ENCODE measurements at places on chromosomes 1 and 21.
A peak's percentile ranks its signal among the peaks of the same experiment; 100 is the strongest.

- DNase-seq = no peak
Measured at GRCh38 chr1:227887697-227888403, 59.9 kb downstream of the WNT9A start.

DNA sequence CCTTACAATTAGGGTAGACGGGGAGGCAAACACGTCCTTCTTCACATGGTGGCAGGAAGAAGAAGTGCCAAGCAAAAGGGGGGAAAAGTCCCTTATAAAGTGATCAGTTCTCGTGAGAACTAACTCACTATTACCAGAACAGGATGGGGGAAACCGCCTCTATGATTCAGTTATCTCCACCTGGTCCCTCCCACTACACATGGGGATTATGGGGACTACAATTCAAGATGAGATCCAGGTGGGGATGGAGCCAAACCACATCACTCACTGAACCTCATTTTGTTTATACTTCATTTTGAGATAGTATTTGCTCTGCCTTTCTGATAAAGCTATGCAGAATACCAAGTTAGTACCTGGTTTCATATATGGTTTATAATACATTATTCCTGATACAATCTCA, 26.5 kb downstream of the APP start:
- no peak for DNase-seq

- DNase-seq = no peak
Measured at GRCh38 chr1:160541622-160542302, 18.7 kb upstream of the SLAMF6 start.

DNA sequence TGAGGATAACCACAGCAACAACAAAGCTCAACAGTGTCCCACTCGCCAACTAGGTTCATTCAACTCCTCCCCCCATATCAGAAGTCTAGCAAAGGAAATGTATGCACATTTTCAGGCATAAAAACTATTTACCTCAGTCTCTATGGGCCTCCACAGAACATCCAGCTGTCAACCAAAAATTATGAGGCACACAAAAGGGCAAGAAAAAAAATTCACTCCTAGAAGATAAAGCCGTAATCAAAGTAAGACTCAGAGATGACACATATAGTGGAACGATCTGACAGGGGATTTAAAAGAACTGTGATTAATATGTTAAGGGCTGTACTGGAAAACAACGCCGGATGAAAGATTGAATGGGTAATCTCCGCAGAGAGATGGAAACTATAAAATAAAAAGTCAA, 158.7 kb downstream of the NTPCR start:
- no peak for DNase-seq

GRCh38 chr1:168054117-168054516, 82.6 kb downstream of the GPR161 start:
- DNase-seq = no peak

DNA sequence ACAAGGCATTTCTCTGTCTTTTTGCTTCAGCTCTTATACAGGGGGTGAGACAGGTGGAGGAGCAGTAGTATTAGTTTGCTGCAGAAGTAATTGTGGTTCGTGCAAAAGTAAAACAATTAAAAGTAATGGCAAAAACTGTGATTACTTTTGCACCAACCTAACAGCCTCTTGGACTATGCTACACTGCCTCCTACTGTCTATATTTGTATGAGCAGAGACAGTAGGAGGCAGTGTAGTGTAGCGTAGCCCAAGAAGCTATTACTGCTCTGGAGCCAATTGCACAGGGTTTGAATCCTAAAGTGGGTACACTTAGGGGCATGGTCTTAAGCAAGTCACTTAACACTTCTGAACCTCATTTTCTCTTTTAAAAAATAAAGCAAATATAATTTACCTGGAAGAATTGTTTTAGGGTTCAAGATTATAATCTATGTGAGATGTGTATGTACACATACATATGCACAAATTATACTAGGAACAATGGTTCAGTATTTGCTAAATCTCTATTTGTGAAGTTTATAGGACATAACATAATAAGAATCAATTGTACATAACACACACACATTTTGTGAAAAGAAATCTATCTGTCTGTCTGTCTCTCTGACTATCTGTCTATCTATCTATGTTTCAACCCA, 103.8 kb downstream of the BRINP3 start:
- no peak for DNase-seq

DNA sequence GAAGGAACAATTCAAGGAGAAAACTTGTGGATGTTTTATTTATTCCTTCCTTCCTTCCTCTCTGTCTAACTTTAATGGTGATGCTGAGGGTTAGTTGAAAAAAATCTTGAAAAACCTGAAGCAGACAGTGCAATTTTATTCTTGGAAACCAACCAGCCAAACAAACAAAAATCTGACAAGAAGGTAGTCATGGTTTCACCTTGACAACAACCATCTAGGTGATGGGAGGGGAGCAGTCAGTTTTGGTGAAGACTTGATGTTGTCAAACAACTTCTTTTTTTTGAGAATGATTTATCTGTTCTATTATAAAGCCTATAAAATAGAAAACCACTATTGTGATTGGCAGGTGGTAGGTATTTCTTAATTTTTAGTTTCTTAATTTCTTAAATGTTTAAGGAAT, 92.4 kb upstream of the GPR88 start:
- no peak for DNase-seq

DNA sequence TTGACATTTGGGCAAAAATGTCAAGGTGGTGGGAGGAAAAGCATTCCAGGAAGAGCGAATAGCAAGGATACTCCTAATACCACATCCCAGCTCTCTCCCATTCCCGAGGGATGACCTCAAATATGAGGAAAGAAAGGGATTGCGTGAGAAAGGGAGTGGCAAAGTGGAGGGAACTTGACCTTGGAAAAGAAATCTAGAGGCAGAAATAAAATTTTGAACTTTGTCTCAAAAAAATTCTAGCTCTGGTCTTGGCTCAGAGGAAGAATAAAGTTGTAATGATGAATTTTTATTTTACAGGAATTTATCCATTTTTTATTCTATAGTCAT, 127.8 kb downstream of the TBX19 start:
- DNase-seq = no peak

- no peak for DNase-seq
Measured at GRCh38 chr1:222251847-222252246, 296.1 kb downstream of the HHIPL2 start.

GRCh38 chr1:42328047-42328625, 6.9 kb downstream of the FOXJ3 start:
- no peak for DNase-seq

GRCh38 chr1:233689017-233689747, 75.3 kb downstream of the KCNK1 start:
- no peak for DNase-seq

GRCh38 chr1:207459008-207459407, 4.9 kb downstream of the CR2 start:
- DNase-seq = no peak

- DNase-seq = no peak
Measured at GRCh38 chr1:154861607-154862094, 8.4 kb downstream of the KCNN3 start.

GRCh38 chr1:247370786-247371732, 39.4 kb upstream of the ZNF496 start:
- no peak for DNase-seq

DNA sequence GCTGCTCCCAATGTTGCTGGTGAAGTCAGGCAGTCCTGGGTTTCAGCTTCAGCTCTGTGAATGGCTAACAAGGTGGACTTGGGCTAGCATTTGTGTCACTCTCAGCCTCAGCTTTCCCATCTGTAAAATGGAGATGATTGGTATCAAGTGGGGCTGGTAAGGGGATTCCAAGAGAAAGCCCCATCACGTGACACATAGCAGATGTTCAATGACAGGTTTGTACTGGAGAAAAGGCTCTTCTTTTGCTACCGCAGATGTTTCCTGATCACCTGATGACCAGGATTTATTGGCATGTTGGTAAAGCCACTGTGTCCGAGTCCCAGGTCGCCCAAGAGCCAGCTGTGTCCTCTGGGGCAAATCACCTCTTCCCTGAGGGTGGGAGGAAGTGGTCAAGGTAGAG, 335.0 kb downstream of the MATN1 start:
- no peak for DNase-seq

GRCh38 chr1:222084996-222085395, 343.1 kb upstream of the DUSP10 start:
- no peak for DNase-seq

- no peak for DNase-seq
Measured at GRCh38 chr1:3399732-3400131, 54.7 kb upstream of the ARHGEF16 start.

DNA sequence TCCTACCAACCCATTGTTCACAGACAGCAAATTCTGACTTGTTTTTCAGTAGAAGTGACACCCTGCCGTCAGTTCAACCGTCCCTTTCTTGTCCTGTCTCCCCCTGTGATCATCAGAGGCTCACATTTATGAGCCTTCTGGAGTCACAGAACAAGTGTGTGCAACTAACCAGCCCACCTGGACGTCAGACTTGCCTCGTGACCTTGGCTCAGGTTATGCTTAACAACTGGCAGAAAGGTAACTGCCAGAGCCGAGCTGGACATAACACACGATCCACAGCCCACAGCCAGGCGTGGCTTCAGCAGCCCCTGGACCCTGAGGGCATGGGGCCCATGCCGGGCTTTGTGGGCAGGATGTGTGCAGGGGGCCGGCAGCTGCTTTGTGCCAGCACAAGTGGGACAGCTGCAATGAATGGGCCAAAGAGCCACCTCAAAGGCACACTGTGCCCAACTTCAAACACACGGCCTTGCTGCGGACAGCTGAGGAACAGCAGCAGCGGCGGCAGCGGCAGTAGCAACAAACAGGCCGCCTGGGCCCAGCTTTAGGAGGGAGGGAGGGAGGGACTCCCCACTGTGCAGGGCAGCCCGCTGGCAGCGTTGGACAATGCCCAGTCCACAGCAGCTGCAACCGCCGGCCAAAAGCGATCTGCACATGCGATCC, 103.9 kb downstream of the ZBTB18 start:
- no peak for DNase-seq

DNA sequence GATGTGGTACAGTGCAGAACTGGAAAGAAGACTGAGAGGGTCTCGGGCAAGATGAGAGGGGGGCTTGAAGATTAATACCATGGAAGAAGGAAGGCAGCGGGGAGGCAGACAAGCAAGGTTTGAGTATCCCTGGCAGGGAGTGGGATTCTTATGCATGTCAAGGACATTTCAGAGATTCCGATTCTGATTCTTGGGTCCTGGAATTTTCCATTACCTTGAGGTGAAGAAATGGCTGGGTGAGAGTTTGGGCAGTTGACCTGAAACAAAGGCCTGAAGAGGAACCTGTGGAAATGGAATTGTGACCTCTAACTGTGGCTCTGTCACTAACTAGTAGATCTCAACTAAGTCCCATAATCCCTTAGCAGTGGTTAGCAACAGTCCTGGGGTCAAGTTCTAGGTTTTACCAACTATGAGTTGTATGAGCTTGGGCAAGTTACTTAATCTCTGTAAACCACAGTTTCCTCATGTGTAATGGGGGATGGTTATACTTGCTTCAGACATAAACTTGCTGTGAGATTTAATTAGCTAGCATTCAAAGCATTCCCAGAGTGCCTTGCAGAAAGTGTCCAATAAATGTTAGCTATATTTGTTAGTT, 8.6 kb upstream of the ACTN2 start:
- no peak for DNase-seq

DNA sequence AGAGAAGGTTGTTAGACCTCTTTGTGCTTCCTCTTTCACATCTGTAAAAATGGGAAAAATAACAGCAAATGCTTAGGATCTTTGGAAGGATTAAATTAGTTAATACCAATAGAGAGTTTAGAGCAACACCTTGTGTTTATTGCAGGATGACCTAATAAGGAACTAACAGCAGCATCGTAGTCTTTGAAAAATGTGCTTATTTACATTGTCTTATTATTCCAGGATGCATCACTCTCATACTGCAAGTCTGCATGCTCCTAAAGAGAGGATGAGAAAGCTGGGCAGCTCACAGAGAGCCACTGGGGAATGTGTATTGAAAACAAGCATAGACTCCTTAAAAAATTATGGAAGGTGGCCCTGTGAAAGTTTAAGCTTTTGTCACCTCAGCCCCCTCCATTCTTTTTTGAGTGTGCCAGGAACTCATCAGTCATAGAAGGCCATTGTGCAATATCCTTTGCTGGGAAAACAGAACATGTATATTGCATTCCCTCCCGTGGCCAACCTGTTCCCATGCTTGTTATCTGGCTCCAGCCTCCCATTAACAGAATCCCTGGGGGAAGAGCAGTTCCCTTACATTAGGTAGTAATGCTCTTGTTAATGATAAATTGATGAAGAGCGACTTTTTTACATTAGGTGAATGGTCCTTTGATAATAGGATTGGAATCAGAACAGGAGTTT, 180.7 kb downstream of the ZNF326 start:
- DNase-seq = no peak

- DNase-seq = no peak
Measured at GRCh38 chr21:27275294-27275927, 308.5 kb upstream of the ADAMTS5 start.

- no peak for DNase-seq
Measured at GRCh38 chr21:33078907-33079582, 9.1 kb downstream of the OLIG1 start.

DNA sequence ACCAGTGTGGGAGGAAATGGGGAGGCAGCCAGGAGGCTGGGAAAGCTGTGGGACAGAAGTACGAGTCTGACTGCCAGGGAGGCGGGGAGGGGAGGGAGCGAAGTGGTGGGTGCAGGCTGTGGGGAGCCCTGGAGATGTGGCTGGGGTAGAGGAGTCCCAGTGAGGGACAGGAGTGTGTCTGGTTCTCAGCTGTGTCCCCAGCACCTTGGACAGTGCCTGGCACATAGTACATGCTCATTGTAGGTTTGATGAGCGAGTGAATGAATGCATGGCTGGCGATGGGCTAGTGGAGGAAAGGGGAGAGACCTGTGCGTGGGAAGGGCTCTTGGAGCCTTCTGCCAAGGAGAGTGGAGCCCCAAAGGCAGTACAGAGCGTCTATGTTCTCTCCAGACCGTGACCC, 104.1 kb downstream of the SIK1 start:
- DNase-seq = no peak

DNA sequence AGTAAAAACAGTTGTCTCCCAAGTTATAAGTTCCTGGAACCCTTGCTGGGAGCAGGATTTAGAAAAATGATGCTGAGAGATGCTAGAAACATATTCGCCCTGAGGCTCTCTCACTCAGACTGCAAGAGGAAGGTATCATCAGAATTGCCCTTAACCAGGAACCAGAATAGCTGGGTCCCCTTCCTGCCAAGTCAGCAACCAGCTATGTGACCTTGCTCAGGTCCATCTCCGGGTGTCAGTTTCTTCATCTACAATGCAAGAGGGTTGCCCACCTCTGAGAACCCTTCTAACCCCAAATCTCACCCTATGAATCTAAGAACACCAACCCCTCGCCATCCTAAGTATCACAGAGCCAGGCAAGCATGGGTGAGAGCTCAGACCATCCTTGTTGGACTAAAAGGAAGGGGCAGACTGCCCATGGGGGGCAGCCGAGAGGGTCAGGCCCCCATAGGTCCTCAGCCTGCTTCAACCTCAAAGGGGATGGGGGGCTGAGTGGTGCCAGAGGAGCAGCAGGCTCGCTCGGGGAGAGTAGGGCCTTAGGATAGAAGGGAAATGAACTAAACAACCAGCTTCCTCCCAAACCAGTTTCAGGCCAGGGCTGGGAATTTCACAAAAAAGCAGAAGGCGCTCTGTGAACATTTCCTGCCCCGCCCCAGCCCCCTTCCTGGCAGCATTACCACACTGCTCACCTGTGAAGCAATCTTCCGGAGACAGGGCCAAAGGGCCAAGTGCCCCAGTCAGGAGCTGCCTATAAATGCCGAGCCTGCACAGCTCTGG, 390 bp upstream of the S100A9 start:
- peak; percentile 90 for DNase-seq
